ENCODE measurements at places on chromosomes 11 and 22. TPM values are rescaled to one million over a fixed set of nuclear protein-coding genes. Genes with fewer than 3 reads are reported as not detected.

- H3K27me3 ChIP-seq, result peaks cover 4% of the 10 kb centered on the region
- no peak for DNase-seq
- no peak overlapping the region for H3K27ac ChIP-seq
Measured at GRCh38 chr11:10443721-10444235, 11.3 kb upstream of the AMPD3 start.

DNA sequence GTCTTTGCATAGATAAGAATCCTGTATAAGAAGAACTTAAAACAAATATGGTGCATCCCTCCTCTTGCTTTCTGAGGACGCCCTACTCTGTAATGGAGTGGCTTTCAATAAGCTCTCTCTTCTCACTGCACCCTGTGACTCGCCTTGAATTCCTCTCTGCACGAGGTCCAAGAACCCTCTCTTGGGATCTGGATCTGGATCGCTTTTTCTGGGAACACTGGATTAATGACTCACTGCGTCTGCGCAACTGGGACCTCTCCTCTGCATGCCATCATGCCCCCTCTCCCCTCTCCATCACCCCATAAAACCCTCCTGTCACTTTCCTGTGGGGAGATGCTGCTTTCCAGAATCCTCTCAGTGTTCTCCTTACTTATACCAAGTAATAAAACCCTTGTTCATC is 15.1 kb upstream of the CABP2 start:
- no peak overlapping the region for H3K27ac ChIP-seq
- no peak overlapping the region for H3K4me3 ChIP-seq
- H3K4me1 ChIP-seq, result no peaks in the 10 kb centered on the region

SUSD2 gene
- total RNA-seq, result 0.65 TPM

DNA sequence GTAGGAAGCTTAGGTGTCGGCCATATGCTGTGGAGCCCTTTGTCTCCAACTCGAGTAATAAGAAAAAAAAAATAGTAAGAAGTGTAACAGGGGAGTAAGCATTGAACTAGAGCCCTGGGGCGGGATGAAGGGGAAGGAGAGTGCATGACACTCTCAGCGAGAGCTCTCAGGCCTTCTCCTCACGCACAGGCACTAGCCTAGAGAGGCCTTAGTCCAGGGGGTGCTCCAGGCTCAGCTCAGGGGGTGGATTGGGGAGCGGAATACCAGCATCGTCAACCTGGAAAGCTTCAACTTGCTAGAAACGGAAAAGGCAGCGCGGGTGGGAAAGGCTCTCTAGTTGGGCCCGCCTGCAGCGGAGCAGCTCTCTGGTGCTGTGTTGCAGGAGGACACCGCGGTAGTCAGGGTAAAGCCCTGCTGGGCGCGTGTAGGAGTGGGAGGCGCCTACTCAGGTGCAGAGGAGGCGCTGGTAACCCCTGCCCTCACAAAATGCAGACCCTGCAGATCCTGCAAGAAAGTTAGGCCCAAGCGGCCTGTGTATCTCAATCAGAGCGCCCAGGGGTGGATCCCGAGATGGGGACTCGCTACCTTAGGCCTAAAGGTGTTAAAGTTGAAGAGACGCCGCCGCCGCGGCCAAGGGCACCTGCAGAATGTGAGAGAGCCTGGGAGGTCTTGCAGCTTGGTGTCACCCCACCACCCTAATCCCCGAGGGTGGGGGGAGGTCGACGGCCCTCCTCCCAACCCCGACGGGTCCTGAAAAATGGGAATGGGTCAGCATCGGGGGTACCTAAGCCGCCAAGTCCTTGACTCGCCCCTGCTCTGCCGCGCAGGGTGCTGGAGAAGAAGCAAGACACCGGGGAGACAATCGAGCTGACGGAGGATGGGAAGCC is 2.8 kb downstream of the SLC17A6 start:
- H3K27me3 ChIP-seq, result peaks cover 68% of the 10 kb centered on the region
- no peak overlapping the region for H3K4me3 ChIP-seq
- no peak overlapping the region for H3K27ac ChIP-seq
- H3K4me1 ChIP-seq, result peaks cover 16% of the 10 kb centered on the region

DNA sequence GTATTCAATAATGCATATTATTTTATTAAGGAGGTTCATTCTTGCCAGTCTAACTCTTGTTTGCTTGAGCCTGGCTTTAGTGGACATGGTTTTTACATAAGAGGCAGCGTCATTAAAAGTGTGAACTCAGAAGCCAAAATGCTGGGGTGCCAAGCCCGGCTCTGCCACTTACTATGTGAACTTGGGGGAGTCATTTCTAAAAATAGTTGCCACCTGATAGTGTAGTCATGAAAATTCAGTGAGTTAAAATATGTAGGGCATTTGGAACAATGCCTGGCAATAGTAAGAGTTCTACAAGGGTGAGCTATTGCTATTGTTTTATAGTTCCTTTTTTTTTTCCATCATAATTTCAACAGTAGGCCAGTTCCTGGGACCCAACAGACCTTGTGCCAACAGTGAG is 49.9 kb downstream of the TENM4 start:
- no peak overlapping the region for H3K27ac ChIP-seq
- no peaks in the 10 kb centered on the region for H3K4me1 ChIP-seq
- peaks cover 4% of the 10 kb centered on the region for H3K27me3 ChIP-seq
- no peak for DNase-seq

KCNJ4 gene
- not detected for total RNA-seq

GRCh38 chr22:49997251-49997599 is 15.3 kb downstream of the IL17REL start:
- peaks cover 2% of the 10 kb centered on the region for H3K27me3 ChIP-seq
- no peak overlapping the region for H3K4me3 ChIP-seq
- peak; percentile 7 for DNase-seq
- no peaks in the 10 kb centered on the region for H3K36me3 ChIP-seq
- peaks cover 12% of the 10 kb centered on the region for H3K4me1 ChIP-seq

- no peaks in the 10 kb centered on the region for H3K36me3 ChIP-seq
- H3K4me3 ChIP-seq, result no peak overlapping the region
- H3K27ac ChIP-seq, result no peak overlapping the region
- DNase-seq, result no peak
- H3K27me3 ChIP-seq, result no peaks in the 10 kb centered on the region
- peaks cover 8% of the 10 kb centered on the region for H3K4me1 ChIP-seq
Measured at GRCh38 chr11:3155691-3156258, 9.3 kb downstream of the OSBPL5 start.

DNA sequence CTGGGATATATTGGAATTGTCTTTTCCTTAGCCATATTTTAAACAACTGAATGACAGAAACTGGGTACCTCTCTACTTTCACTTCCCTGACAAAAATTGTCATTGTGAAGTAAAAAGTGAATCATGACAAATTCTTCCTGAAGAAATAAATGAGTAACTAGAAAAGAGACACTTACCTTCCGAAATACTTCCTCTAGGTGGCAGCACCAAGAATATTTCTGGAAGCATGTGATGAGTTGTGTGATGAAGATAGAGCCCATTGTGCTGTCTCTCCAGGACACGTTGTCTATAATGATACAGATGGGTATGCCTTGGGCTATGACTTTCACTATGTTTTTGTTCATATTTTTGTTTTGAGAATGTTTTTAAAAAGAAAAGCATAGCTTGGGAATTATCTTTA is 21.5 kb downstream of the CASP4 start:
- peaks cover 79% of the 10 kb centered on the region for H3K36me3 ChIP-seq
- peaks cover 10% of the 10 kb centered on the region for H3K4me1 ChIP-seq
- peak overlapping the region; percentile 37 for H3K27ac ChIP-seq
- no peak overlapping the region for H3K4me3 ChIP-seq
- DNase-seq, result peak; percentile 32

DNA sequence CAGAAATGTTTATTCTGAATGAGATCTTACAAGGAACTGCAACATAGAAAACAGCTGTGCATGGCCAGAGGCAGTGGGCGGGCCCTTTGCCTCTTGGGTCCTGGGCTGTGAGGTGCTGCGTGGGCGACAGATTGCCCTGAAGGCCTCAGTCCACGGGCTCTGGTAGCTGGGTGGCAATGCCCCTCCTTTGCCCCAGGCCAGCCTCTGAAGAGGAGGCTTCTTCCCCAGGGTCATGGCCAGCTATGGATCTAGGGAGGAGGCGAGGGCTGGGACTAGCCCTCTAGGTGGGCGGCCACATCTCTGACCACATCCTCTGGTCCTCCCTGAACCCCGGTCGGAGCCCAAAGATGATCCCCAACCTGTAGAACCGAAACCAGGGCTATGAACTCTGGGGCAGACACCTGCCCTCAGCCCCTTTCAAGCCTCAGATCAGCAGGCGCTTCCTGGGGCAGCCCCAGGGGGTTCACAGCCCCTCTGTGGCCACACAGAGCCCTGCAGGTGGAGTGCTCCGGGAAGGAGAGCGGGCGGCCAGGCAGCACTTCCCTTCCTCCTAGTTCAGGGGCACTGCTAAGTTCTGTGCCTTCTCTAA is 6.6 kb upstream of the CDC42BPG start:
- peak; percentile 81 for DNase-seq
- peaks cover 83% of the 10 kb centered on the region for H3K4me1 ChIP-seq
- H3K4me3 ChIP-seq, result peak overlapping the region; percentile 11
- peaks cover 28% of the 10 kb centered on the region for H3K36me3 ChIP-seq
- peak overlapping the region; percentile 76 for H3K27ac ChIP-seq

GRCh38 chr22:23262518-23263332 is 82.4 kb downstream of the BCR start:
- no peaks in the 10 kb centered on the region for H3K4me1 ChIP-seq
- peaks cover 6% of the 10 kb centered on the region for H3K36me3 ChIP-seq
- no peak for DNase-seq
- no peak overlapping the region for H3K27ac ChIP-seq

DNA sequence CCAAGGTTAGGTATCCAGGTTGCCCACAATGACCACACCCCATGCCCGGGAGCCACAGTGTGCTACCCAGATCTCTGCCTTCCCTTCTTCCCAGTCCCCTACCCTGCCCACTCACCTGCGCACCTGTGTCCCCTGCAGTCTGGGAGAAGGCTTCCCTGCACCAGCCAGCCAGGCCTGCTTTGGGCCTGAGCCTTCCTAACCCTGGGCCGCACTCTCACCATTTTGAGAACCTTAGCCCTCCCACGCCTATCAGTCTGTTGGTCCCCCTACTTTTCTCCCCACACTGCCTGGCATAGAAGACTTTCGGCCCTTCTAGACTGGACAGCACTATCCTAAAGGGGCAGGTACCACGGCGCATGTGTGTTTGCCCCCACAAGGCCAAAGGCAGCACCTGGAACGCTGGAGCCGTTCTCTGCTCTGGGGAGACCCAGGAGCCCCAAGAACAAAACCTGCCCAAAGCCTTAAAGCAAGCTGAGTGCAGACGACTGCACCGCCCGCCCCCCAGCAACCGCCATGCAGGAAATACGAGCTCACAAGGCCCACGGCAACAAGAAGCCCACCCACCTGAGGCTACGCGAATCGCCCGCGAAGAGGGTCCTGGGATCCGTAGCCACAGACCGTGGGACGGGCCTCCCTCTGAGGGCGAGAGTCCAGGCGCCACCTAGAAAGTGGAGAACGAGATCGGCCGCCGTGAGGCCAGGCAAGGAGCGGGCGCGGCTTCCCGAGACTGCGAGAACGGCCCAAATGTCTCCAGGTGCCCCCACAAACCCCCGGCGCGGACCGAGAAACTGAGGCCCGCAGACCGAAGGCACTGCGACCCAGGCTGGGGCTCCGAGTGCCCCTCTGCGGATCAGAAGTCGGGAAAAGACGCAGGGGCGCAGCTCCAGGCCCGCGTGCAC is 546 bp downstream of the GNB1L start:
- peaks cover 49% of the 10 kb centered on the region for H3K4me1 ChIP-seq
- peak overlapping the region; percentile 85 for H3K27ac ChIP-seq
- DNase-seq, result peak; percentile 39
- H3K36me3 ChIP-seq, result peaks cover 28% of the 10 kb centered on the region

- no peak overlapping the region for H3K4me3 ChIP-seq
- H3K36me3 ChIP-seq, result no peaks in the 10 kb centered on the region
- no peaks in the 10 kb centered on the region for H3K27me3 ChIP-seq
- no peak overlapping the region for H3K27ac ChIP-seq
Measured at GRCh38 chr11:134512061-134512460, 100.0 kb upstream of the B3GAT1 start.

Measured in activated CD4-positive, alpha-beta T cell treated with anti-CD3 and anti-CD28 coated beads for 36 hours (primary cell).